Sigmoid colon (tissue), 7 donors: ENCODE measurements at places on chromosomes 5 and 9. TPM values are rescaled to one million over a fixed set of nuclear protein-coding genes. Genes with fewer than 3 reads are reported as not detected.

- DNase-seq: no peak
Measured at GRCh38 chr9:14351221-14351836, 37.4 kb upstream of the NFIB start.

- DNase-seq: peak; percentile 67
Measured at GRCh38 chr5:44294516-44294915, 94.7 kb downstream of the FGF10 start.

- DNase-seq: no peak
Measured at GRCh38 chr5:89934069-89934468, 475.5 kb downstream of the CETN3 start.

DNA sequence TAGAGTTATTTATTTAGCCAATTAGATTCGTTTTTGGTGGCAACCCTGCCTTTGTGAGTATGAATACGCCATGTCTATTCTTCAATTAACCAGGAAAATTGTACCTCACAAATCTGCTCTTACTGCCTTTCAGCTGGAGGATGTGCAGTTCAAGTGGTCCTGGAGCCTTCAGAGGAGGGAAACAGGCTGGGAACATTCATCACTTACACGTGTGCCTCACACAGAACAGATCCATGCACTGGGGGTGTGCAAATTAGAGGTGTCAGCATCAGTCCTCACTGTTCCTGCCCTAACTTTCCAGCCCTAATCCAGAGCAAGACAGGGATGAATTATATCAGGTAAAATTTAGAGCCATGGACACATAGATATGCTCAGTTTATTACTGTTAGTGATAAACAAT lies 65.4 kb downstream of the SEMA5A start:
- DNase-seq: no peak

DNA sequence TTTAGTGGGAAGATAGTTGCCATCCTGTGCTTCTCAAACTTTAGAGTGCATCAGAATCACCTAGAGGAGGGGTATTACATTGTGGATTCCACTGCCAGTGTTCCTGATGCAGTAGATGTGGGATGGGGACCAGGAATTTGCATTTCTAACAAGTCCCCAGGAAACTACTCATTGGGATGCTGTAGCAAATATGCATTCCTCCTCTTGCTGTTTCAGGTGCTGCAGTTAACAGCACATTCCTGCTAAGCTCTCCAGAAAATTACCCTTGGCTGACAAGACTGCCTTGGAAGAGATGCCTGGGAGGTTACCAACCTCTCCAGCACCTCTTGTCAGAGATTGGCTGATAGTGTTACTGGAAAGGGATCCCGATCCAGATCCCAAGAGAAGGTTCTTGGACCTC lies 270.5 kb downstream of the OSTF1 start:
- no peak for DNase-seq

Gene SLCO4C1
- total RNA-seq: not detected

Gene FAXDC2
- total RNA-seq: 85.0 TPM

- DNase-seq: no peak
Measured at GRCh38 chr5:122615832-122616231, 159.0 kb upstream of the SNX2 start.
